ENCODE measurements at places on chromosomes 5 and 9.

- no peak for DNase-seq
These were observed 101.8 kb upstream of the TAF11L2 start for GRCh38 chr5:17396247-17396646.

GRCh38 chr9:4826417-4827166, 33.8 kb downstream of the RCL1 start:
- DNase-seq = no peak

GRCh38 chr5:43917925-43918324, 314.9 kb downstream of the NNT start:
- no peak for DNase-seq

DNA sequence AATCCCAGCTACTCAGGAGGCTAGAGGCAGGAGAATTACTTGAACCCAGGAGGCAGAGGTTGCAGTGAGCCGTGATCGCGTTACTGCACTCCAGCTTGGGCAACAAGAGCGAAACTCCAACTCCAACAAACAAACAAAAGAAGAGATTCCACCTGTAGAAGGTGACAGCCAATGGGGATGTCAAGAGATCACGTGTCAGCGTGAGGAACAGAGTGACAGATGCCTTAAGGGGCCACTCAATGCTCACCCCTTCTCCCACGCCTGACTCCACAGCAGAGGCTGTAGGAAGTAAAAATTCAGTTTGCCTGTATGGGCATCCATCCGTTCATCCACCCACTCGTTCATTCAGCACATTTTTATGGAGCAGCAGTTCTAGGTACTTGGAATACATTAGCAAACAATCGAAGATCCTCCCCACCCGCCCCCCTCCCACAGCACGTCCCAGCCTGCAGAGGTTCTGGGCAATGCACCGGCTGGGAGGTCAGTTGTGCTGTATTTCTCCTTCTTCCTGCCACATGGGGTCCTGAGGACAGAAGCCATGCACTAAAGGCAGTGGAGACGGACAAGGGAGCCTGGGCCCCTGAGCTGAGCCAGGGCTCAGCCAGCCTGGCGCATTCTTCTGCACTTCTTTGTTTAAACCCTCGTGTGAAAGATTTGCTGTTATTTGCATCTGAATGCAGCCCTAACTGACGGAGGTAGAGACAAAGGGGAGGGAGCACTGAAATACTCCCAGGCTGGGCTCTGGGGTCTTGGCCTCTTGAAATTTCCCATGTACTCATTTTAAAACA, 11.3 kb upstream of the RNF130 start:
- no peak for DNase-seq

DNA sequence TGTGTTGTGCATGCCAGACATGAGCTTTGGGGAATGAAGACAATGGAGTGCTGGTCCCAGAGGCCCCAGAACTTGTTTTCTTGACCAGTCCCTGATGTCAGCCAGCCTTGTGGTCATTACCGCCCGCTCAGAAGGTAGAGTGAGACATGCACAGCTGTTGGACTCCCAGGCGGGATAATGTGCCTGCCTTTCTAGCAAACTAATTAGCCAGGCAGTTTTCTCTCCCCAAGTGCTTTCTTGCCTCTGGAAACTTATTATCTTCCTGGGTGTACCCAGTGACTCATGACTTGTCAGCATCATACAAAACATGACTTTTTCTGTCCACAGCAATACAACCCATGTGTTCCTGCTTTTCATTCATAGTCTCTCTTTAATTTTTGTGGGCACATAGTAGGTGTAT, 131.1 kb downstream of the RMI1 start:
- DNase-seq = no peak

DNA sequence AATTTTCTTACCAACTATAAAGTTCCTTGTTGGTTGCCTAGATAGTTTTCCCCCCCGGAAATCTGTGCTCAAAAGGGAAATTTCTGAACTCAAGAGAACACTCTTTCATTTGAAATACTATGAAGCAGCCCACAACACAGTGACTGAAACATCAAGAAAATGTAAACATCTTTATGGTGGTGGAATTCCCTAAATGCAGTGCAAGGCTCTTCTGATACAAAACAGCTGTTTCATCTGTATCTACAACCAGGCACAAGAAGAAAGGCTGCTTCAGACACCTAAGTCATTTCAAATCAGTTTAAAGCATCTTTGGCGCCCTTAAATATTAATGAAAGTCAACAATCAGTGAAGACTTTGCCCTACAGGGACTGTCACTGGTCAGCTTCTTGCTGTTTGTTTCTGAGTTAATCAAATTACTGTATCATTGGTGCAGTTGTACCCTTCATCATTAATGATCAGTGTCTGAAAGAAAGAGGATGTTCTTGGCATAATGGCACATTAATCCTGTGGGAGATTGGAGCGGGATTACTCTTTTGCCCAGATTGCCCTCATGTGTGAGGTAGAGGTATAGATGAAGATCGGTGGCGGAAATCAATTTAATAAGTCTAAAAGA, 947.0 kb downstream of the NR2F1-AS1 start:
- no peak for DNase-seq

DNA sequence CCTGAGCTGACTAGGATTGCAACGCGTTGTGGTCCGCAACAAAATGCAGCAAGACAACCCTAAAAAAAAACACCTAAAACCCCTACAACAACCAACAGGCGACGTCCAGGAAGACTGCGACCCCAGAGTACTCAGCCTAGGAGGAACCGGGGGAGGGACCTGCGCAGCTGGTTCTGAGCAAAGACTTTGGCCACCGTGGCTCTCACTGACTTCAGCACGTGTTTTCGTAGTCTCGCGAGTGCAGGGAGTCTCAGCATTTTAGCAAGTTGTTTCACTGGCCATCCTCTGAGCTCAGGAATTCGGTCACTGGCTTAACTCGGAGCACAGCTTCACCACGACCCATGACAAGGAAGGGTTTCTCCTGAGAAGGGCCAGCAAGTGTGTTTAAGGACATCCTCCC, 8.6 kb upstream of the ZDHHC11 start:
- DNase-seq = no peak

DNA sequence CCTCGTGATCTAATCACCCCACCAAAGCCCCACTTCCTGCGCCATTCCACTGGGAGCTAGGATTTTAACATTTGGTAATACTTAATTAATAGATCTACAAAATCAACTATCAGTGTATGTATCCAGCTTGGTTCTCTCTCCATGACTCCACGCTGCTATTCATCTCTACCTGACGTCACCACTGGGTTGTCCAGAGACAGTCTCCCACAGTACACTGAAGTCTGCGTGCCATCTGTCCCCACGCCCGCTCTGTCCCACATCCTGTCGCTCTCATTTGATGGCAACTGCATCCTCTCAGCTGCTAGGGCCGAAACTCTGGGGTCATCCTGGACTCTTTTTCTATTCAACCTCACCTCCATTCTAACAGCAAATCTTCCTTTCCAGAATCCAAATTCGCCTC, 53.2 kb downstream of the ANKRD33B start:
- no peak for DNase-seq

DNA sequence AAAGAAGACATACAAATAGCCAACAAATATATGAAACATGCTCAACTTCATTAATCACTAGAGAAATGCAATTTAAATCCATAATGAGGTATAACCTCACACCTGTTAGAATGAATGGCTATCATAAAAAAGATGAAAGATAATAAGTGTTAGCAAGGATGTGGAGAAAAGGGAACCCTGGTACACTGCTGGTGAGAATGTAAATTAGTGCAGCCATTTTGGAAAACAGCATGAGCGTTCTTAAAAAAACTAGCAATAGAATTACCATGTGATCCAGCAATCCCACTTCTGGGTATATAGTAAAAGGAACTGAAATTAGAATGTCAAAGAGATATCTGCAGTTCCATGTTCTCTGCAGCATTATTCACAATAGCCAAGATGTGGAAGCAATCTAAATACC, 64.2 kb upstream of the CEP78 start:
- DNase-seq = peak; percentile 11

- DNase-seq = no peak
These were observed 22.4 kb downstream of the GLRA1 start for GRCh38 chr5:151902215-151902614.

- no peak for DNase-seq
These were observed 307.0 kb upstream of the TLE4 start for GRCh38 chr9:79264511-79265355.

DNA sequence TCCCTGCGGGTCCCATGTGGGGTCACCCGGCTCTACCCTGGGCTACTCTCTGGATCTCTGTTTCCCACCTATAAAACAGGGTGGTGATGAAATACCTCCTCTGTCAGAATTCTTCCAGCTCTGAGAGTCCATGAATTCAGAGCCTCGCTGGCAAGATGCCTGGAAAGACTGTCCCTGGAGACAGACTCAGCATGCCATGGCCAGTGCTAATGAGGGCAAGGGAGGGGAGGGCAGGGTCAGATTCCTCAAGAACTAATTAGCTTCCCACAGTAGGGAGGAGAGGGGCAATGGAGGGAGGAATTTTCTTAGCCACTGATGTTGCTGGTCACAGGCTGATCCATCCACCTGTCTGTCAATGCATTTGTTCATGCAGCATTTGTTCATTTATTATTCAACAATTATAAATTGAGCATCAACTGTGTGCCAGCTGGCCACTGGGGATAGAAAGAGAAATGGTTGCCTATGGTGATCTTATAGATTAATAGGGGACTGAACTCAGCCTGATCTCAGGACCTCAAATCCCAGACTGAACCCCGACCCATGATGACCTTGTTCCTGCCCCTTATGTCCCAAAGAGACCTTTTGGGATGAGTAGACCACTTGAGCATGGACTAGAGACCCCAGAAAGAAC, 4.7 kb downstream of the SYNPO start:
- DNase-seq = no peak

GRCh38 chr5:89343666-89344065, 460.7 kb upstream of the MEF2C start:
- DNase-seq = peak; percentile 50

DNA sequence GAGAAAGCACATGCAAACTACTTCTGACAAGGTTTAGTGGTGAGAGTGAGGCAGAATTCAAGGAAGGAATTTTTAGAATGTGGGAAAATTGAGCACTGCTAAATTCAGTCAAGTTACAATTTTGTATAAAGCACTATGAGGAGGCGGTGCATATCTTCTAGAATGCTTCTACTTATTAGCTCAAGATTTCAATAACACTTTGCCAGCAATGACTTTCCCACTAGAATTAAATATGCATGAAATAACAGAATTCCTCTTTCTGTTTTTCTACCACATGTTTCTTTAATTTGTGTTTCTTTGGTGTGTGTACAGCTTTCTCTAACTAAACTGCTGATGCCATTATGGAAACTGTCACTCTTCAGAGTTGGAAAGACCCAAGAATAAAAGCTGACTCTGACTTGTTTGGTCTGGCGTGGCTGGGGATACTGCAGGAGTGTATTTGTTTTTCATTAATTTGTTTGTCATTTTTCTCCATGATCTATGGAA, 163.5 kb downstream of the ARSB start:
- no peak for DNase-seq

DNA sequence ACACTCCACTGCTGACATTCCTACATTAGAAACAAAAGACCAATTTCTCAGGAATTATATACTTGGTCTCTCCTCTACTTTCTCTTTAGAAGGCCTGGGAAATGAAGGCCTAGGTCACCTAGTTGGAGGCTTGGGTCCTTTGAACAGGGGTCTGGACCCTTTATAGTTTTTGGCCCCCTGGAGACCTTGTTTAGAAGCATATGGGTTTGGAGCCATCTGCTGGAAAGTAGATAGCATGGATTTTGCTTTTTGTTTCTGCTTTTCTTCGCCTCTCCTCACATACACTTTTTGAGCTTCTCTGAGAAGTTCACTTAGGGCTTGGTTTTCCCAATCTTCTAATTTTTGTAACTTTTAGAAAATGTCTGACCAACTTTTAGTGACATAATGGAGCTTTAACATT, 67.1 kb upstream of the CDK20 start:
- no peak for DNase-seq

- no peak for DNase-seq
These were observed 138.1 kb upstream of the KLF9 start for GRCh38 chr9:70552561-70552960.

DNA sequence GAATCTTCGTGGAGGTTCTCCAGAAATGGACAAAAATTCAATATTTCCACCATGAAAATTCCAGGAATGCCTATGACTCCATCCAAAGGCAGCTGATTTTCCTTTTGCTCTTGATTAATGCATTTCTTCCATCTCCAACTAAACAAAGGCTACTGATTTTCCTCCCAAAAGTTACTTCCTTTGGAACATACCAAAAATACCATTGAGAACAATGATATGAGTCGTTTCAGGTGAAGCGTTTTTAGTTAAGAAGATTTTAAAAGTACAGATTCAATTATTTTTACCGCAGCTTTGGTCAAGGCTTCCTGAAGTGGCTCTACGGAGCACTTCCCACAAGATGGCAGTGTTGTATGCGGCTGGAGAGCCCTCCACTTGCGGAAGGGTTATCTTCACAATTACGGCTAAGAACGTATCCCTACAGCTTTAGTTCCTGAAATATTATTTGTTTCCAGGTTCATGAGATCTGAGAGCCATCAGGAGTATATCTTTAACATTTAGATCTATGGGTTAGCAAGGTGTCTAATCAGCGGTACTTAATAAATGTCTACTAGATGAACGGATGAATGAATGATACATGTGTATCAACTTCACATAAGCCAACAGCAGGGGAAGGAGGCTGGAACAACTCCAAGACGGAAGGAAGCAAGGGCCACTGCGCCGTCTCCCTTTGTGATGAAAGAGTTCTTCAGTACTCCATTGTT, 35.9 kb upstream of the ARSB start:
- DNase-seq = peak; percentile 30

DNA sequence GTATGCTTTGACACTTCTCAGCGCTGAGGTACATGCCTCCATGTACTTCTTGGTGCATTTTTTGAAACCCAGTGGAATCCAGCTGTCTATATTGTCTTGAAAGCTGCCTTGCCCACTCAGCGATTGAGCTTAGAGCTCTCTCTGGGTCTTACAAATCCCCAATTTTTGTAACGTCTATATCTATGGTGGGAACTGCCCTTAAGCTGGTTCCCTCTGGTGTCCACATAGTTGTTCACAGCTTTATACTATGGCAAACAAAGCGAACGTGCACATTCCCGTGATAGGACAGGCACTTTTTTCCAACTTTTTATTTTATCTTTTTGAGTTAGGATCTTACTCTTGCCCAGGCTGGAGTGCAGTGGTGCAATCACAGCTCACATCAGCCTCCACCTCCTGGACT, 20.9 kb downstream of the CDHR2 start:
- no peak for DNase-seq

- no peak for DNase-seq
These were observed 237.7 kb downstream of the MLLT3 start for GRCh38 chr9:20384642-20385041.

DNA sequence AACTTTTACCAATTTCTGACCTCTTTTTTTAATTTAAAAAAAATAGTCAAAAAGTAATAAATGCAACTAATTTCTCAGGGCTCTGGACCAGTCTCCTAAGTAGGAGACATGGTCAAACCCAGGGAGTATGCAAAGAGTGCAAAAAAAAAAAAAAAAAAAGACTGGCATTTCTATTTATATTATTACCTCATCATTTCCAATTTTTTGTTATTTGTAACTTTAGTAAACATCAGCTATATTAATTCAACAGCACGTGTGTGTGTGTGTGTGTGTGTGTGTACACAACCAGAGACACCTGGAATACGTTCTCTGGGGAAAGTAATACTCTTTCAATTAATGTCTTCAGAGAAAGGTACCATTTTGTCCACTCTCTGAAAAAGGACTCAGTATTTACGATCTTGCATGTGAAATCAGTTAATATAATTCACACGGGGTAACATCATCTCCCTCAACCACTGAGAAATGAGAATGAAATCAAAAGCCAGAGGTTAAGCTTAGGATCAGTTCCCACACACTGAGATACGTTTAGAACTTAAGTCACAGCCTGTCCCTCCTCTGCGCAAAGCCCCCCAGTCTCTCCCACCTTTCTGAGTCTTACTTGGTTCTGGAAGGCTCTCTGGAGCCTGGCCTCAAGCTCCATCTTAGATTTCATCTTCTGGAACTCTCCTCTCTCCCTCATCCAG, 21.9 kb downstream of the ZNF608 start:
- no peak for DNase-seq
